ENCODE measurements at places on chromosomes 2 and 18.

DNA sequence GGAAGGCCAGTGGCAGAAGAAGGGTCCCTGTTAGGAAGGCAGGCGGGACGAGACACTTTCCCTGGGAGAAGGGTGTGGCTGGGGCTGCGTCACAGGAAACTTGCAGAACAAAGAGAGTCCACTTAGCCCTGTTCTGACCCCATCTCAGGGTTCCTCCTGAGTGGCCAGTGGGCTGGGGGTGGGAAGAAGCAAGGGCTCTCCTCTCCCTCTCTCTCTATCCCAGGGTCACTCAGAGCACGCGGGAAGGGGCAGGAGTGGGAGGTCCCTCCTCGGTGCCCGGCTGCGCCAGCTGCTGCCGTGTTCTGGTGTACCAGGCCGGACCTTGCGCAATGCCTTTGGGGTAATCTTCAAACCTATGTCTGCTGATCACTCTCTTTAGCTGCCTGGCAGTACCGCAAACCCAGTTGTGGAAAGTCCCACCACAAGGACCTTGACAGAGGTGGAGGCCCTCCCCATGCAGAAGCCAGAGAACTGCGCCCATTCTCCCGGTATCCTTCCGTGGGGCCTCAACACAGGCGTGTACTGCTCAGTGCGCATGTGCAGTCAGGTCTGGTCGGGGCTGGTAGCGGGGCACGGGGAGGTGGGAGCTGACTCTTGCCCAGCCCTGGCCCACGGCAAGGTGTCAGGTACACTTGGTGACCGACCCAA lies 47.8 kb upstream of the ST3GAL5 start:
- no peak for DNase-seq

GRCh38 chr2:40415391-40415790 lies 36.5 kb downstream of the SLC8A1 start:
- no peak for DNase-seq

DNA sequence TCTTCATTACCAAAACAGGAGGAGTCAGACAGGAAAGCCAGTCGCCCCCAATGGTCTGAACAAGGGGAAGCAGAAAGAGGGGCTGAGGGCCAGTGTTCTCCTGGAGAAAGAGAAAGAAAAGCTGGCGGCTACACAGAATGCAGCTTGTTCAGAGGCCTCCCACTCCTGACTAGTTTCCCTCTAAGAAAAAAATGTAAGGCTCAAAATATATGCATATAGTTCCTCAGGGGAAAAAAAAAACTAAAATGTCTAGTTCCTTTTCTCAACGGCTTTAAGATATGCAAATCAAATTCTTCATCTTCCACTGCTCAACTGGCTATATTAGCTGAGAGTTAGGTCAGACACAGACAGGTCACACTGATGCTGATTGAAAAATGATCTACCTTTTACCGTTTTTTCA lies 18.6 kb downstream of the MBOAT2 start:
- peak; percentile 19 for DNase-seq

DNA sequence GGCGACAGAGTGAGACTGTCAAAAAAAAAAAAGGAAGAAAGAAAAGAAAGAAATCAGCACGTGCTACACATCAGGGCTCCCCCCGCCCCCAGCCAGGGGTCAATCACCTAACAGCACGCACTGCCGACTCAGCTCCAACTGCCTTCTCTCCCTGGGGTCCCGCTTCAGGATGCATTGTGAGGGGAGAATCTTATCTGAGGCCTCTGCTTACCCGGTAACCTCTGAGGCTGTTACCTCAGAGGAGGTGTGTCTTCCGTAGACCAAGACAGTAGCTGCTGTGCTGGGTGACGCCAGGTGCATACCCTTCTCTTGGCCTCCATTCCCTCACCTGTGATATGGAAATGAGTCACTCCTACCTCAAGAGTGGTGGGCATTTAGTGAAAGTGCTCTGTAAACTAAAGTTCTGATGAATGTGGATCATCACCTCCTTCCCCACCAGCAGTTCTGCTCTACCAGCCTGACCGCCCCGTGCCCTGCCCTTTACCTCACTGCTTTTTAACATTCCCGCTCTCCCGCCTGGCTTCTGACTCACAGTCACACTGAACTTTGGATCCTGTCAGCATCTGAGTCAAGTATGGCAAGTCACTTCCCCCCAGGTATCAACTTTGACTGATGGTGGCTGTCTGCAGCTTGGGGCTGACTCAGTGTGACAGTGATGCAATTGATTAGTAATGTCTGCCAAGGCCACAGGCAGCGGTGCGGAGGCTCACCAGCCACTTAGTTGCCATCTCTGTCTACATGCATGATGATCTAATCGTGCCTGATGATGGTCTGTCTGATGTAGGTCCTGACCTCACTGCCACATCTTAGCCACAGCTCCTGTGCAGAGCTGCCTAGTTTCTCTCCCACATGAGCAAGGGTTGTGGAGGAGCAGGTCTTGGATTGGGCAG lies 20.1 kb downstream of the ARID5A start:
- DNase-seq, result peak; percentile 68

GRCh38 chr2:236776695-236777251 lies 207.1 kb downstream of the ACKR3 start:
- DNase-seq, result peak; percentile 99

DNA sequence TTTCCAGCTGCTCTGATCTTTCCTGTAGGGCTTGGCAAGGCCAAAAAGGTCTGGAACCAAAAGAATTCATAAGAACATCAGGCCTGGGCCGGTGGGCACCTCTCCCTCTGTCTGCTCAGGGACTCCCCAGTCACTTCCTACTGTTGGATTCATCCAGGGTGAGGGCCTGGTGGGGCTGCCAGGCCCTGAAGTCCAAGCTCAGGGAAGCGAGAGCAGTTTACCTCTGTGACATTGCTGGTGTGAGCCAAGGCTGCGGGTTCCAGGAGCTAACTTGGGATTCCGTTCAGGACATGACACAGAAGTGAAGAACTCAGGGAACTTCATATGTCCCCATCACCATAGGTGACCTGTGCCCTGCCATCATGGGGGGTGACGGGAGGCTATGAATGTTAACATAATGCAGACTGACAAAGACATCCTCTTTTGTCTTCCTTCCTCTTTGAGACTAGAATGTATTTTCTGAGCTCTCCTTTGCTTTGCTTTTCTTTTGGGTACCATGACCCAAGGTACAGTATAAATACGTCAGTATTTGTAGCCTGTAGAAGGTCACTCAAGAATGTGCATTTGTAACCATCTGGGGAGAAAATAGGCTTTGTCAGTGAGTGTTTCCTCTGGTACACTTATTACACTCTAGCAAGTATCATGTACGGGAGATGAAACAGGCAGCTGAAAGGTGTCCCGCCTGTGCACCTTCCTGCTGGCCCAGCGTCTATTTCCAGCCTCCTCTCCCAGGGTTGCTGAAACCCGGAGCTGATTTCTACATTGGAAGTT lies 130.5 kb upstream of the SLC1A4 start:
- peak; percentile 15 for DNase-seq

DNA sequence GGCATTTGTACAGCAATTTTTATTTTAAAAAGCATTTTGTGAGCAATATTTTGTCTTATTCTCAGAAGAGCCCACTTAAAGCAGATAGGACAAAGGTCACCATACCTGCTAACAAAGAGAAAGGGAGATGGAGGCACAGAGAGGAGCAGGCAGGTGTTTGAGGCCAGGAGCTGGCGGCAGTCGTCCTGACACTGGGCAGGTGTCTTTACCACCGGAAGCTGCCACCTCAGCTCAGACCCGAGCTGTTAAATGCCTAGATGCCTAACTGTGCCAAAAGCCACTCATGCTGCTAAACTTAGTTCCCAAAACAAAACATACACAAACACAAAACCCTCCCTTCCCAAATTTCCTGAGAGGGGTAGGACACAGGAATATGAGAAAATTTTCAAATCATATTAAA lies 120.9 kb downstream of the CNTNAP5 start:
- no peak for DNase-seq

DNA sequence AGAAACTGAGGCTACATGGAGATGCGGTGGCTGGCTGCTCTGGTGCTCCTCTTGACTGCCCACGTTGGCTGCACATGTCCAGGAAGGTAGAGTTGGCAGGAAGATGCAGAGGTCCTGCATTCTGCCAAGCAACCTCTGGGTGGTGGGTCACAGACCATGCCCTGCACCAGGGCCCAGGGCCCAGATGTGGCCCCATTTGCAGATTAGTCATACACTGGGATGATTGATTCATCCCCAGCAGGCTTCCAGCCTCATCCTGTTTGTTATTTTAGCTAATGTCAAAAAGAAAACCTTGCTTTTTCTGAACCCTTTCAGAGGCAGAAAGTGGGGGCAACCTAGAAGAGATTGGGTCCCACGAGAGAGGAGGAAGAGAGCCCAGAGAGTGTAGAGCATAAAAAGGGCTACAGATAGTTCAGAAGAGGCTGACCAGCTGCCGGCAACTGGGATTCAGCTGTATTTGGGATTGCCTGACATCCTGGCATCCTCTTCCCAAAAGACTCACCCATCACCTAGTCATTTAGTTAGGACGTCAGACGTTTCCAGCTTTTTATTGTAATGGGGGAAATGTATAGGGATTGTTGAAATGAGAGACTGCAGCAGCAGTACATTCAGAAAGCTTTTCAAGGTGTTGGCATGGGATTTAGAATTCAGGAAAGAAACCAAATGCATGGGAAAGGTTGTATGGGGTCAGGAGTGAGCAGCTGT lies 101.9 kb downstream of the CTIF start:
- DNase-seq, result peak; percentile 48

GRCh38 chr18:13563390-13563805 lies 163.0 kb downstream of the FAM210A start:
- DNase-seq, result no peak

DNA sequence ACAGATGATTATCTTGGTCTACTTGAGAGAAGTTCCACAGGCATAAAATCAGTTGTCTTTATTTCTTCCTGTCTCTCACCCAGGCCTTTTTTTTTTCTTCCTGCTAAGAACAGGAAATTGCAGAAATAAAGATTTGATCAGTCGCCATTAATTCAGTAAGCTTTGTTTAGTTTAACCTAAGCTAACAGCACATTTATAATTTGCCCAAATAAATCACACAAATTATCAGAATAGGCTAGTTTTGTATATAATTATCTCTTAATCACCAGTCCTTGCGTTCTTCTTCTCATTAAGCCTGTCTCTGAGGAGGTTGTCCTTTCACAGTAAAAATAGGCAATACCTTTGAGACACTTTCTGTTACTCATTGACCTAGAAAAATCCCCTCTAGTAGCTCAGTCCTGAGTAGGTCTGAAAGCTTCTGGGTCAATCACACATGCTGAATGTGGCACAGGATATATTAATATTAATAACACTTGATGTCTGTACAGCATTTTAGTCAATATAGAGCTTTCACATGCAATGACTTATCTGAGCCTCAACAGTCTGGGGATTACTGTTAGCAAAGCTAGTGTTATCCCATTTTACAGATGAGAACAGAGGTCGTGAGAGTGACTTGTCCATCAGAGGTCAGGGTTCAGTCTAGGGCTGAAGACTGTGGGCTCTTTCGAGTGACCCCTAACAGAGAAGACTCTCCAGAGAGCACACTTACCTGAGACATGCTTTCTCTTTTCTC lies 11.2 kb upstream of the STK17B start:
- DNase-seq, result no peak

- no peak for DNase-seq
Measured at GRCh38 chr2:222477962-222478608, 53.7 kb downstream of the SGPP2 start.

DNA sequence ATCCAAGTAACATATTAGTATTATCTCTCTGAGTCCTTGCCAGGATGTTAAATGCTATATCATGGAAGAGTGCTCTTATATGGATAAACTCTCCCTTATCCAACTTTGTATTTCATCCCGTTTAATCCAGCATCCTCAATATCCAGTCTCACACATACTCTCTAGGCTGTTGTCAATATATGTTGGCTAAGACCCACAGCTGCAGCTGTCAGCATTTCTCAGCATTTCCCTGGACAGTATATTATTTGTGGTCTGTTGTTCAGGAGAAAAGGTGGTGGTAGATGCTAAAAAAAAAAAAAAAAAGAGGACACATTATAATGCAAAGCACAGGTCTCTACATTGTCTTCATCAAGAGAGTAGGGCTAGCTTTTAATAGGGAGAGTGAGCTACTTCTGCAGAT lies 1368.0 kb upstream of the ZEB2 start:
- DNase-seq, result no peak

GRCh38 chr18:75209951-75210258 lies 692 bp upstream of the TSHZ1 start:
- no peak for DNase-seq

DNA sequence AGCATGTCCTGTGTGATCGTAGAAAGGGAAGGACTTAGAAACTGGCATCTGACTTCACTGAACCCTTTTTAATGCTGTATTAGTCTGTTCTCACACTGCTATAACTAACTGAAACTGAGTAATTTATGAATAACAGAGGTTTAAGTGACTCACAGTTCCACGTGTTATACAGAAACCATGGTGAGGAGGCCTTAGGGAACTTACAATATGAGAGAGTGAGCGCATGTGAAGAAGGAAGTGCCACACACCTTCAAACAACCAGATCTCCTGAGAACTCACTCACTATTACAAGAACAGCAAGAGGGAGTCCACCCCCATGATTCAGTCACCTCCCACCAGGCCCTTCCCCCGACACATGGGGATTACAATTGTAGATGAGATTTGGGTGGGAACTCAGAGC lies 811.3 kb downstream of the CPS1 start:
- DNase-seq, result peak; percentile 2

DNA sequence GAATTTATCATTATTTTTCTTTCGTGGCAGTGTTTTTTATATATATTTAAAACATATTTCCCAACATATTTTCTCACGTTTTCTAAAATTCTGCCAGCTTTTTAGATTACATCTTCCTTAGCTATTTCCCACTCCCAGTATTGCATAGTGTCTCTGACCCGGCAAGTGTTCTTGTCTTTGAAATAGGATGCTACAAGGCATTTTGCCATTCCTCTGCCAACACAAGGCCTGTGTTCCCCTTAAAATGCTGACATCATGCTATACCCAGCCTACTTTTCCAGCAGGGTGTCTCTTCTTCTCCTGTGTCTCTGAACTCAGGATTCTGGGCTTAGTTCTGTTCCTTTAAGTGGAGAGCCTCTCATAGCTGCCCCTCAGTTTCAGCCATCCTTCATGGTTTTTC lies 115.2 kb downstream of the DIS3L2 start:
- no peak for DNase-seq

DNA sequence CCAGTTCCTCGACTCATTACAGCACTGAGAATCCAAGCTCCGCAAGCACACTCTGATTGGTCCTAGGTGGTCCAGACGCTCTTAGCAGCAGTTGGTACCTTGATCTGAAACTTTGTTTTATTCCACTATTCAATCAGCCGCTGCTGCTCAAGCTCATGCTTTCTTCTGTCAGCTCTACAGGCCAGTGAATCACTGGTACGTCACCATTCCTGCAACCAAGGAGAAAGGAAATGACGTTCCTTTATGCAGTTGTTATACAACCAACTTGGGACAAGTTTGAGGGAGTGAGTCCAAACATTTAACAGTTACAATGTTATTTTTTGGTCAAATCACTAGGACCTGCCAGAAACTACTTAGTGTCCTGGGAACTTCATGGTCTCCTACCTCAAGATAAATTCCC lies 398.8 kb upstream of the TMEFF2 start:
- no peak for DNase-seq

DNA sequence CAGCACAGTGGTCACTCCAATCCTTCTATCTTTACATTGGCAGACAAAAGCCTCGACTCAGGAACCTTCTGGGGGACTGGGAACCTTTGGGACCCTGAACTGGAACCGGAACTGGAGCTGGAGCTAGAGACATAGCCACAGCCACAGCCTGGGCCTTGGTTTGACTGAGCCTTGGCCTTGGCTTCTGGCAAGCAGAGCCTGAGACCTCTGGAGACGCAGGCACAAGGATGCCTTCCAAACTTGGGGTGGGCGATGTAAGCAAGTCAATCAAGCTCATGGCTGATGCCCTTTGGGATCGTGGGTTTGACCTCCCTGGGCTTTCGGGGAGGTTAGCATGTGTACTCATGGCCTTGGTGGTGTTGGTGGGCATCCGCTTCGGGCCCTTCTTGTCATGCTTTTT lies 619.3 kb downstream of the MBD2 start:
- DNase-seq, result no peak

GRCh38 chr2:216221811-216222210 lies 112.7 kb downstream of the XRCC5 start:
- DNase-seq, result peak; percentile 44

Data from fibroblast of skin of back (primary cell).